ENCODE measurements at places on chromosomes 5 and 9.

GRCh38 chr9:8384091-8384490, 584.5 kb upstream of the DMAC1 start:
- DNase-seq: no peak

- peak; percentile 8 for DNase-seq
These were observed 574.8 kb downstream of the PSAT1 start for GRCh38 chr9:78871452-78872331.

DNA sequence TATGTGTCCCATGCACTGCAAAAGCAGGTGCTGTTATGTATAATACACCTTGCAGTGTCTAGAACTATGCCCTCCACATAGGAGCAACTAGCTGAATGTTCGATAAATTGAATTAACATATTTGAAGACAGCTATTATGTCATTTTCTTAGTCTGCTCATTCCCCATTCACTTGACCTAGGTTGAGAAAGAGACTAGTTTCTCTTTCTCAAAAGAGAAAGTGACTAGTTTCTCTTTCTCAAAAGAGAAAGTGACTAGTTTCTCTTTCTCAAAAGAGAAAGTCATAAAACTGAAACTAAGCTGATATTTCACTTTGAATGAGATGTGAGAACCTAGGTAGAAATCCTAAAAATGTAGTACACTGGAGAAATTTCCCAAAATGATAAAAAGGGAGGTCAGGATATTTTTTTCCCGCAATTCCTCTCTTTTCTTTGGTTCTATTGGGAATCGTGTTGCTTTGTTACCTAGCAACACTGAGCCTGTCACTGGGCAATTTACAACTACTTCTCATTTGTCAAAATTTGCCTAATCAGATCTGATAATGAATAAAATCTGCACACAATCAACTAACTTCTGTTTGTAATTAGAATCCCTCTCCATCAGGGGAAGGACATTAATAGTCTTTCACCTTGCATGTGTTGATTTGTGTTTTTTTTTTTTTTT, 132.0 kb upstream of the GRIA1 start:
- no peak for DNase-seq

DNA sequence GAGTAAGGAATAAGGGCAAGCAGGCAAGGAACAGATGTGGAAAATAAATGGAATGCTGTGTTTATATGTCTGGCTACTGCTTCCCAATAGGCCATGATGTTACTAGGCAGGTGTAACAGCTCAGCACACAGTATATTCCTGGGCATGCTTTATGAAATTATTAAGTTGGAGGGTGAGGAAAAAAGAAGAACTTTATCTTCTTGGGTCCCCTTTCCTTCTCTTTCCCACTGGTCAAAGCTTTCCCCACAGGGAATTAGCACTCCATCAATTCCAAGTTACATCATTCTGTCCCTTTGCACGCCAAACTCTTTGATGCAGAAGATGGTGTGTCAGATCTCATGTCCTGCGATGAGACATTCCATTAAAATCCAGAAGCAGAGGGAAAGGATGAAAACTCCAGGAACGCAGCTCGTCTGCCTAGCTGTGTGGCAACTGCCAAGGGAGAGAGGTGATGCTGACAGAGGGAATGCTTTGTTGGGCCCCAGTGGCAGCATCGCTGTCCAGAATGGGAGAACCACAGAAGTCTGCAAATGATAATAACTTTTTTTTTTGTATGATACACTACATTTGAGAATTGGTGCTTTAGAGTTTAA, 447.3 kb upstream of the ARRDC3 start:
- DNase-seq: no peak

GRCh38 chr5:17282283-17283120, 65.1 kb downstream of the BASP1 start:
- DNase-seq: peak; percentile 36

DNA sequence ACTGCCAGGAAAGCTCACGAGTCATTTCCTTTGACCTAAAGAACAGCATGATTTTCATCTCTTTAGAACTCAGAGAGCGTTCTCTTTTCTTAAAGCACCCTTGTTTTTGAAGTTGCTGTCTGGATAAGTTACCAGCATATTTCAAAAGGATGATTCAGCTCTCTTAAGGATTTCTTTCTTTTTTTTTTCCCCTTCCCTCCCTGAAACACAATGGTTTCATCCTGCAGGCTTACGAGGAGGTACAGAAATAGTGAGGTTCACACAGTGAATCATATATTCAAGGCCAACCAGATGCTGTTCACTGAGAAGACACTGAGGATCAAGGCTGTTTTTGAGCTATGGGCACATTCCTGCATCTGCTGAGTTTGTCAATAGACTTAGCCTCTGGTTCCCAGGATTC, 257.2 kb downstream of the KIF4B start:
- no peak for DNase-seq

Measured in pons (tissue), 1 donor.